Thymus (tissue), 14 donors: ENCODE measurements at places on chromosomes 4 and X. TPM values are rescaled to one million over a fixed set of nuclear protein-coding genes. Genes with fewer than 3 reads are reported as not detected.

PHEX gene
- total RNA-seq = 0.66 TPM

GPR82 gene
- total RNA-seq = 0.61 TPM

SMIM10 gene
- total RNA-seq = 1.3 TPM

CLTRN gene
- 0.28 TPM for total RNA-seq

ABLIM2 gene
- total RNA-seq = 1.0 TPM

LGI2 gene
- 2.5 TPM for total RNA-seq

LANCL3 gene
- total RNA-seq = 0.24 TPM

DUX4 gene
- not detected for total RNA-seq

KLB gene
- 0.05 TPM for total RNA-seq

CEP135 gene
- total RNA-seq = 14.3 TPM

GRCh38 chrX:41108007-41108406 is 22.8 kb downstream of the USP9X start:
- no peak for DNase-seq
- no peaks in the 10 kb centered on the region for H3K4me1 ChIP-seq
- H3K4me3 ChIP-seq = no peak overlapping the region
- peaks cover 2% of the 10 kb centered on the region for H3K36me3 ChIP-seq
- H3K27me3 ChIP-seq = no peaks in the 10 kb centered on the region
- no peak overlapping the region for H3K27ac ChIP-seq

- peaks cover 71% of the 10 kb centered on the region for H3K27me3 ChIP-seq
- peaks cover 11% of the 10 kb centered on the region for H3K4me1 ChIP-seq
- no peaks in the 10 kb centered on the region for H3K36me3 ChIP-seq
- H3K4me3 ChIP-seq = no peak overlapping the region
- no peak for DNase-seq
- no peak overlapping the region for H3K27ac ChIP-seq
These were observed 3.1 kb upstream of the FGFR3 start for GRCh38 chr4:1790005-1790404.

DNA sequence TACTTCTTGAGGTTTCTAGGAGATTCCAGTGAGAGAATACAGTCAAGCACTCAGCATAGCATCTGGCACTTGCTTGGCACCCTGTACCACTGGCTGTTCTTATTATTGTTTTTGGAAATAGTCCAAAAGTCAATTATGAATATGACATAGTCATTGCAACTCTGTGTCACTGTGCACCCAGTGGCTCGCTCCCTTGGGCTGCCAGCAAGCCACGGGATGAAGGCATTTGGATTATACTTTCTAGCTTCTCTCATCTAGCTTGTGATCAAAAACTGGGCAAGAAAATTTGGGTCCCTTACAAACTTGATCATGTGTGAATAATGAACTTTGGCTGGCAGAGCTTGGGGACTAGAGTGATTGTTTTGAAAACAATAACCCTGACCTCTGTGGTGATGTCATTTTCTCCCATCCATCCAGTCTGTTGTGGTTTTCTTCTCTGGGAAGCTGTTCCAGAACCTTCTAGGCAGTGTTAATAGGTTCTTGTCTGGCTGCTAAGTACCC is 32.7 kb upstream of the LIMCH1 start:
- H3K36me3 ChIP-seq = no peaks in the 10 kb centered on the region
- no peaks in the 10 kb centered on the region for H3K27me3 ChIP-seq
- H3K27ac ChIP-seq = no peak overlapping the region
- no peaks in the 10 kb centered on the region for H3K4me1 ChIP-seq
- H3K4me3 ChIP-seq = no peak overlapping the region

DNA sequence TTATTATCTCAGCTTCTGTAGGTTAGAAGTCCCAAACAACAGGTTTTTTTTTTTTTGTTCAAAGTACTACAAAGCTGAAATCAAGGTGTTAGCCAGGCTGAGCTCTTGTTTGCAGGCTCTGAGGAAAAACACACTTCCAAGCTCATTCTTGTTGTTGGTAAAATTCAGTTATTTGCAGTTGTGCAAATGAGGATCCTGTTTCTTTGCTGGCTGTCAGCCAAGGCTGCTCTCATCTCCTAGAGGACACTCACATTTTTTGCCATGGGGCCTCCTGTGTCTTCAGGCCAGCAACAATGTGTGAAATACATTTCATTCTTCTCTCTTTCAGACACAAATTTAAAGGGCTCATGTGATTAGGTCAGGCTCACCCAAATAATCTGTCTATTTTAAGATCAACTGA is 60.3 kb upstream of the HSD17B10 start:
- H3K27me3 ChIP-seq = no peaks in the 10 kb centered on the region
- DNase-seq = no peak
- H3K4me1 ChIP-seq = no peaks in the 10 kb centered on the region
- H3K36me3 ChIP-seq = no peaks in the 10 kb centered on the region
- H3K27ac ChIP-seq = no peak overlapping the region
- no peak overlapping the region for H3K4me3 ChIP-seq

DNA sequence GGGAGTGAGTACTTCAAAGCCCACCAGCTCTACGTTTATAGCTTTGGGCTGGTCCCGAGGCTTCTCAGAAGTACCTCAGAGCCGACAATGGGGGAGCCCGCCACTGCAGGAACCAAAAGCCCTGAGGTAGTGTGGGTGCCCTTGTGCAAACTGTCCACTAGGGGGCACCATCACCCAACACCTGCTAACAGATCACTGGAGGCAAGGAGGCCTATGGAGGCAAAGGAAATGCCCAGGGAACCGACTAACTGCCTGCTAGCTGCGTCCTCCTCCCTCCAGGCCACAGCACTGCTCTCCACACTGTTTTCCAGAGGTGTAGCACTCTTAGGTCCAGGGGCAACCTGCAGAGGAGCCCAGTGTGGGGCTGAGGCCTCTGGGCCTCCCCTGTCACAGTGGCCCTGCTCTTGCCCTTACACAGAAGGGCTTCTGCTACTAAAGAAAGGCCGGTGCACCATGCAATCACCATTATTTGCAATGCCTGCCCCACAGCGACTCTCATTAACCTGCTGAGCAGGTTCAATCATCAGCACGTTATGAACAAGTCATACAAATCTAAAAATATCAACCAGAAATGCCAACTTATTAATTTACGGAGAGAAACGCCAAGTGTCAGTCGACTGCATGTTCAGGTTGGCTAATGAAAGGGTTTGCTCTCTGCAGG is 159.1 kb downstream of the NSUN7 start:
- no peaks in the 10 kb centered on the region for H3K36me3 ChIP-seq
- H3K27ac ChIP-seq = peak overlapping the region; percentile 53
- no peaks in the 10 kb centered on the region for H3K27me3 ChIP-seq
- H3K4me1 ChIP-seq = peaks cover 14% of the 10 kb centered on the region
- H3K4me3 ChIP-seq = no peak overlapping the region
- peak; percentile 53 for DNase-seq

DNA sequence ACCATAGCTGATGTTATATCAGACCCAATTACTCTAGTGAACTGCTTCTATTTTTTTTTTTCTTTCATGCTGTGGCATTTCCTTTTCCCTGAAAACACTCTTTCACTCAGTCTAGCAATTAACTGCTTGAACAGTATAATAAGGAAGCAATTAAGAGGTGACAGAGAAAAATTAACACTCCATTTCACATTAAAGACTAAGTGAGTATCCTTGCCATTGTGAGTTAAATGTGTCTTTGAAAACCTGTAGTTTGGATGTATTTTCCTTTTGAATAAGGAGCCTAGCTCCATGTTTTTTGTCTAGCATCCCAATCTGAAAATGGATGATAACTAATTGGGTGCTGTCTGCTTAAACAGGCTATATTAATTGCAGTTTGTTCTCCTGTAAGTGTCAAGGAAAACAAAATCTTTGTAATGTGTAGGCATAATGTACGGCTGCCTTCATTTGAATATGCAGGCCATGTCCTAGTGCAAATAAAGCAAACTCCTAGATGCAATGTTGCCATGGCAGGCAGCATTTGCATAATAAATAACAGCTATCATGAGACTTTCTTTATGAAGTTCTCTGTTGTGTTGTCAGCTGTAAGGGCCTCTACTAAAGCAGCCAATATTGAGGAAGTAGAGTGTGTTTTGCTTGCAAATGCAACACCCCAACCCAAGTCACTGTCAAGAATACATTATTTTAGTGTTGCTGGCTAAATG is 416.7 kb downstream of the ZIC3 start:
- H3K36me3 ChIP-seq = no peaks in the 10 kb centered on the region
- H3K27me3 ChIP-seq = no peaks in the 10 kb centered on the region
- H3K4me3 ChIP-seq = no peak overlapping the region
- H3K27ac ChIP-seq = no peak overlapping the region
- no peak for DNase-seq

GRCh38 chr4:116092961-116093360 is 979.5 kb upstream of the NDST4 start:
- no peaks in the 10 kb centered on the region for H3K27me3 ChIP-seq
- H3K27ac ChIP-seq = no peak overlapping the region
- DNase-seq = no peak
- no peaks in the 10 kb centered on the region for H3K36me3 ChIP-seq
- H3K4me3 ChIP-seq = no peak overlapping the region

GRCh38 chr4:99610605-99611175 is 36.1 kb downstream of the MTTP start:
- H3K27ac ChIP-seq = no peak overlapping the region
- no peak overlapping the region for H3K4me3 ChIP-seq
- H3K36me3 ChIP-seq = no peaks in the 10 kb centered on the region
- H3K4me1 ChIP-seq = no peaks in the 10 kb centered on the region
- DNase-seq = no peak
- H3K27me3 ChIP-seq = no peaks in the 10 kb centered on the region

DNA sequence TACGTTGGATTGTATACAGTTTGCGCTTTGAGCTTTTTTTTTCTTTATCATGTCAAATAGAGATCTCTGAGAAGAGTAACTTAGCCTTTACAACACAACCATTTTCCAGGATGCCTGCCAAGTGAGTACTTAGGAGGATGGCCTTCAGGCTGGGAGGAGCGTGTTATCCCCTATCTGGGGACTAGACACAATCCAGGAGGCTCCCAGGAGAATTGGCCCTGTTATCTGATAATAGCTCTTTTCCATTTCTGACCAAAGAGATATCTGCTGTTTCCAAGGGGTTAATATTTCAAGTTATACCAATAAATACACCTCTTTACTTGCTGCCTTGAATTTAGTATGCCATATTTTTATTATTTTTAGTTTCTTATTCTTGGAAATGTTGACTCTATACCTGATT is 169.5 kb upstream of the SMARCAD1 start:
- H3K4me3 ChIP-seq = no peak overlapping the region
- H3K36me3 ChIP-seq = no peaks in the 10 kb centered on the region
- no peak overlapping the region for H3K27ac ChIP-seq
- H3K4me1 ChIP-seq = no peaks in the 10 kb centered on the region

DNA sequence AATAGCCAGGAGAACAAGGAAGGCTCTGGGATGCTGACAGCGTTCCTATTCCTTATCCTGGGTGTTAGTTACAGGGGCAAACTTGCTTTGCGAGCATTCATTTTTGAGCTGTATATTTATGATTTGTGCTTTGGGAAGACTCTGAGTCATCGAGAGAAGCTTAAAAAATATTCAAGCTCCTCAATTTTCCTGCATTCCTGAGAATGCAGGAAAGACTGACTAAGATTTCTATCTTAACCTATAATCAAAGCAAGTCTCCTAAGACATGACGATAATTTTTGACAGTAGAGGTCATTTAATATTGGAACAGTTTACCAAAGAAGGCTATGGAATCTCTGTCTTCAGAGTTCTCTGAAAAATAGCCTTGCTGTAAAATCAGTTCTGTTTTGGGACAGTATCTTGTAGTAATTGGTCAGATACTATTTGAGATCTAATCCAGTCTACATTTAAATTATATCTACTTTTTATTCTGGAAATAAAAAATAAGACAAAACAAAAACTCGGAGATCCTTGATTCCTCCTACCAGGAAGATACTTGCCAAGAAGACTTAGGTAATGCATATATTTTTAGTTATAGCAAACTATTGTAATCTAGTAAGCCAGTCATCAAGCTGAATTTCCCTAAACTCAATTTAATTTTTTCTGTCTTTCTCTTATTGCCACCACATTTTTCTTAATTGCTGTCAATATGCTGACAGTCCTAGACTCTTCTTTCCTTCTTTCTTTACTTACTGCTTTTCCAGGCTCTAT is 31.7 kb downstream of the BBS12 start:
- no peaks in the 10 kb centered on the region for H3K4me1 ChIP-seq
- DNase-seq = no peak
- no peaks in the 10 kb centered on the region for H3K36me3 ChIP-seq

GRCh38 chrX:129930941-129931410 is 25.0 kb downstream of the UTP14A start:
- DNase-seq = no peak
- peaks cover 22% of the 10 kb centered on the region for H3K36me3 ChIP-seq
- no peaks in the 10 kb centered on the region for H3K4me1 ChIP-seq
- H3K27me3 ChIP-seq = peaks cover 30% of the 10 kb centered on the region
- H3K27ac ChIP-seq = peak overlapping the region; percentile 55
- H3K4me3 ChIP-seq = peak overlapping the region; percentile 65

- H3K4me3 ChIP-seq = no peak overlapping the region
- no peaks in the 10 kb centered on the region for H3K36me3 ChIP-seq
- H3K27ac ChIP-seq = no peak overlapping the region
- DNase-seq = no peak
These were observed 99.2 kb upstream of the DDIT4L start for GRCh38 chr4:100289530-100289888.

DNA sequence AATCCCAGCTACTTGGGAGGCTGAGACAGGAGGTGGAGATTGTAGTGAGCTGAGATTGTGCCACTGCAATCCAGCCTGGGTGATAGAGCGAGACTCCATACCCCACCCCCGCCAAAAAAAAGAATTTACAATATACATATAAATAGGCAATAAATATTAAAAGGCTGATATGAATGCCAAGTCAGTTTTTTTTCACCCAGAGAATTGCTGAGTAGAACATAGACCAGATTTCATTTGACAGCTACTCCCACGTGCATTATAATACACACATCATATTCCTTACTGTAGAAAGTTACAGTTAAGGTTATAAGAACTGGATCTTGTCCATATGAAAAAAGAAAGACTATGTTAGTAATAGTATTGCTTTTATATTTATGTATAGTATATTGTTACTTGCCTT is 18.7 kb upstream of the CCNI start:
- H3K27ac ChIP-seq = no peak overlapping the region
- H3K36me3 ChIP-seq = no peaks in the 10 kb centered on the region
- H3K4me3 ChIP-seq = no peak overlapping the region
- DNase-seq = no peak
- no peaks in the 10 kb centered on the region for H3K4me1 ChIP-seq

GRCh38 chr4:166838975-166839614 is 395.2 kb downstream of the SPOCK3 start:
- H3K4me1 ChIP-seq = no peaks in the 10 kb centered on the region
- no peaks in the 10 kb centered on the region for H3K27me3 ChIP-seq
- no peaks in the 10 kb centered on the region for H3K36me3 ChIP-seq

GRCh38 chrX:65894133-65894532 is 145.7 kb downstream of the VSIG4 start:
- H3K27me3 ChIP-seq = no peaks in the 10 kb centered on the region
- H3K36me3 ChIP-seq = no peaks in the 10 kb centered on the region
- H3K4me3 ChIP-seq = no peak overlapping the region
- no peak for DNase-seq
